ENCODE measurements at places on chromosomes 13 and 19. TPM values are rescaled to one million over a fixed set of nuclear protein-coding genes. Genes with fewer than 3 reads are reported as not detected.

- DNase-seq: no peak
These were observed 14.4 kb upstream of the SYCN start for GRCh38 chr19:39218230-39219007.

SIGLEC8 gene
- total RNA-seq: not detected

FCAR gene
- not detected for total RNA-seq

SMIM44 gene
- total RNA-seq: not detected
